ENCODE measurements at places on chromosomes 7 and 10. TPM values are rescaled to one million over a fixed set of nuclear protein-coding genes. Genes with fewer than 3 reads are reported as not detected.
A peak's percentile ranks its signal among the peaks of the same experiment; 100 is the strongest.

DNA sequence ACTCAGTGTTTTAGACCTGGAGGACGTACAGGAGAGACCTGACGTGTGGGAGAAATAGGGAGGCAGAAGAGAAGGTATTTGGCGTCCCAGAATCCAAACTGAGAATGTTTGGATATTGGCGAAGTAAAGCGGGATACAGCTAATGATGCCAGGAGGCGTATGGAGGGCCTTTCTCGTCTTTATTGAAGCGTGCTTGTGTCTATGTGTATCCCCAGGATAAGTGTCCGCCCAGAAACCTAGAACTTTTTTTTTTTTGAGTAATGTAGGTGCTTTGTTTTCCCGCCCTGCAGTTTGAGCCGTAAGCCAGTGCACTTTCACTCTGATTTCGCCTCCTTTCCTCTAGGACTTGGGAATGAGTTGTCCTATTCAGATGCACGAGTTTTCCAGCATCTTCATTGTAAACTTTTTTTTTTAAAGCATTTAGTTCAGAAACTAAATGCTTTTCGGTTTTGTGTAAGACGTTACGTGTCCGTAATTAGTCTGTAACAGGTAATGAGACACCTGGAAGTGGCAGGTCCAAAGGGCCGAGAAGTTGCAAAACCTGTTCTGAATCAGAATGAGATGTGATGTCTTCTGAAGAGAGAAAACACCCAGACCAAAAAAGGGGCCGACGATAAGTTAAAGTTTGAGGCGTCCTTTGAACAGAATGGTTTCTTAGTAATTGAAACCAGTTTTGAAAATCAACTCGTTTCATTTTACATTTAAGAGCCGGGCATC lies 746 bp downstream of the ARL5B start:
- peaks cover 30% of the 10 kb centered on the region for H3K4me1 ChIP-seq
- H3K36me3 ChIP-seq, result no peaks in the 10 kb centered on the region
- no peaks in the 10 kb centered on the region for H3K27me3 ChIP-seq
- peak overlapping the region; percentile 85 for H3K4me3 ChIP-seq
- no peak for DNase-seq

DNA sequence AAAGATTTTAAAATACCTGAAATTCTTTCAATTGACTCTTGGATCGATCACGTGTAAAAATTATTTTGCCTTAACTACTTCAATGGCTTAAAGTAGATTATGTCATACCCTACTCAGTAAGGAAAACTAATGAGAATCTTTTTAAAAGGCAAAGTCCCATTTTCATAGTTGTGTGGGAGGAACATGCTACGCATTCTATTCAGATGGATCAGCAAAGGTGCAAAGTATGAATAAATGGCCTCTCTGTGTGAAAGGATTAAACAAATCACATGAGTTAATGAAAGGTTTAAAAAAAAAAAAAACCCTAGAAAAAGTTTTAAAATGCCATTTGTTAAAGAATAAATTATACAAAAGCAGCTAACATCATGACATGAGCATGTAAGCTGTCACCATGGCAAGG lies 77.1 kb downstream of the ENO4 start:
- no peak for DNase-seq
- H3K27me3 ChIP-seq, result no peaks in the 10 kb centered on the region
- H3K4me3 ChIP-seq, result no peak overlapping the region

- no peaks in the 10 kb centered on the region for H3K27me3 ChIP-seq
- H3K27ac ChIP-seq, result no peak overlapping the region
- no peak for DNase-seq
- no peaks in the 10 kb centered on the region for H3K4me1 ChIP-seq
- H3K36me3 ChIP-seq, result no peaks in the 10 kb centered on the region
These were observed 2.9 kb upstream of the HKDC1 start for GRCh38 chr10:69217119-69217754.

- no peaks in the 10 kb centered on the region for H3K4me1 ChIP-seq
- H3K27ac ChIP-seq, result no peak overlapping the region
- no peak overlapping the region for H3K4me3 ChIP-seq
These were observed 200.6 kb downstream of the PTPRN2 start for GRCh38 chr7:158386866-158387545.

GRCh38 chr7:48872548-48872947 lies 51.8 kb upstream of the CDC14C start:
- H3K4me1 ChIP-seq, result no peaks in the 10 kb centered on the region
- H3K27ac ChIP-seq, result no peak overlapping the region
- H3K4me3 ChIP-seq, result no peak overlapping the region
- H3K36me3 ChIP-seq, result no peaks in the 10 kb centered on the region
- no peaks in the 10 kb centered on the region for H3K27me3 ChIP-seq

TMEM178B gene
- 23.8 TPM for total RNA-seq

DNA sequence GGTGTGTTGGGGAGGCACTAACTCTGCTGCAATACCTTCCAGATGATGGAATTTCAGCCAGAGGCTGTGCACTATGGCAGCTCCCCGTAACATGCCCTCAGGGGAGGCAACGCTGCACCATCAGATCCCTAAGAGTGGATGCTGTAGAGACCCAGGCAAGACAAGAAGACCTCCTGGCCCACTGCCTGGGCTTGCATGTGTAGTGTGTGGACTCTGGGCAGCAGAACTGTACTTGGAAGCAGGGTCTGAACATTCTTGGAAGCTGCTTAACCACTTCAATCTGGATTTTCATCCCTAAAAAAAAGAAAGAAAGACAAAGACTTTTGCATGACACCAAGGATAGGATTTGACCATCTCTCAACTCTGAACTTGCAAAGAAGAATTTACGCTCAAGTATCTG lies 297.5 kb upstream of the NRP1 start:
- H3K4me1 ChIP-seq, result no peaks in the 10 kb centered on the region
- H3K27me3 ChIP-seq, result no peaks in the 10 kb centered on the region
- H3K36me3 ChIP-seq, result no peaks in the 10 kb centered on the region

DNA sequence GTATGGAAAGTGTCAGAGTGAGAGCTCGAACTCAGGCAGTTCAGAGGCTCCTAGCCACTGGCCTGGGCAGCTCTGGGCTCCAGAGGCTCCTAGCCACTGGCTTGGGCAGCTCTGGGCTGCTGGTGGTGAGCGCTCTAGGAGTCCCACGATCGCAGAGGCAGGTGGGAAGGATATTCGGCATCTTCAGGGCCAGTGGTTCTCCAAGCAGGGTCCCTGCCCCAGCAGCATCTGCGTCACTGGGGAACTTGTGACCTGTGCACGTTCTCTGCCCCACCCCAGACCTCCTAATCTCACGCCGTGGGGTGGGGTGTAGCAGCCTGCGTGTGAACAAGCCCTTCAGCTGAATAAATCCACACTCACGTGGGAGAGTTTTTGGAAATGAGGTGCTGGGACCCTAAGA lies 25.2 kb upstream of the BTBD16 start:
- no peaks in the 10 kb centered on the region for H3K36me3 ChIP-seq
- no peak overlapping the region for H3K27ac ChIP-seq
- H3K4me3 ChIP-seq, result no peak overlapping the region
- no peak for DNase-seq
- H3K4me1 ChIP-seq, result peaks cover 6% of the 10 kb centered on the region
- no peaks in the 10 kb centered on the region for H3K27me3 ChIP-seq

DNA sequence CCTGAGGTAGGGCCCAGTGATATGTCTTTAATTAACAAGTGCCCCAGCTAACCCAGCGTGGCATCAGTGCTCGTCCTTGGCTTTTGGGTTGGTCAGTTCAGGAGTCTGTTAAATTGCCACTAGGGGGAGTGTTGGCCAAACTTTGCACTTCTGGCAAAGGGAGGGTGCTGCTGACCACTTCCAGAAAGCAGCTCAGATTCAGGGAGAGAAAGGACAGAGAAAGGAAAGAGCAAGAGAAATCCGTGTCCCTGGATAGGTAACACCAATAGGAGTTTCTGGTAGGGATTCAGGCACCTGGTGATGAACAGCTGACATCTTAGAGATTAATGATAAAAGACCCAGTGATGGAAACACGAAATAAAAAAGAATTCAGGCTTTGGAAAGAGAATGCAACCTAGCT lies 243.1 kb upstream of the AOAH start:
- peaks cover 8% of the 10 kb centered on the region for H3K4me1 ChIP-seq
- peak; percentile 74 for DNase-seq
- no peaks in the 10 kb centered on the region for H3K27me3 ChIP-seq
- H3K36me3 ChIP-seq, result no peaks in the 10 kb centered on the region
- H3K4me3 ChIP-seq, result no peak overlapping the region
